ENCODE measurements at places on chromosomes 13 and 19.

DNA sequence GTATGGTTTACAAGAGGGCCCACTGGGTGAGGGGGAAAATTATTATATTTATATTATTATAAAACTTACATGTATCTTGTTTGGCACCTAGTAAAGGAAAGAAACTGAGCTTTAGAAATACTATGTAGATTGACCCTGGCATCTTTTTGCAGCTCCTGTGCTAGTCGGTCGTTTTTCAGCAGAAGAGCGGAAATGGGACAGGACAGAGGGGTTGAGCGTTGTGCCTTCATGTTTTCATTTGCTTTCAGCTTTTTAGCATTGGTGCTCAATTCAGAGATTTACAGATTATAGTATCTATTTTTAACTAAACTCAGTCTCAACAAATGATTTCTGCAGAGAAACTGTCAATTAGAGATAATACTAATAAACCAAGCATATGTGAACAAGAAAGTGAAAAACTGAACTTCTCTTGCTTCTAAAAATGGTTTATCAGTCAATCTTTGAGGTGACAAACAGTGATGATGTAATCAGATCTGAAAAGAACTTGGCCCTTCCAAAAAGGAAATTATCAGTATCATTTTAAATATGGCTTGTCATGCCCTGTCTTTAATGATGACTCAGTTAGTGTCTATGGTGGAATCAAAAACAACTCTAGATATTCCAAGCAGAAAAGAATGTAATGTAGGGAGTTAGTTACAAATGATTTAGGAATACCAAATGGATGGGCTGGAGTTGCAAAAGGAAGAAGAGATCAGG, 56.9 kb upstream of the KCTD4 start:
- DNase-seq = peak; percentile 51

DNA sequence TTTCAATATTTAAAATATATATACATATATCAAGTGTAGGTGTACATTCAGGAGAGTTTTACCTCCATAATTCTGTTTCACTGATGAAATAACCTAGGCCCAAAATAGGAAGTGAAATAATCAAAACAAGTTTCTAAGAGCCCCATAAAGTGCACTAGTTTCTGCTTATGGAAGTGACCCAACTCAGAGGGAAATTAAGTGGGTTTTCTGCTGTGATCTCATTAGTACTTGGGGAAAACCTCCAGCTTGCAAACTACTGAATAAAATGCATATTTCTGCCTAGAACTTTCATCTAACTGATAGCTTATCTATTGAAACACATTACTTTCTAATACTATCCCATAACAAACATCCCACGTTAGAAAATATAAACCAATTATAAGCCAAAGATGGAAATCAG, 45.4 kb upstream of the MIR17HG start:
- no peak for DNase-seq

- no peak for DNase-seq
Measured at GRCh38 chr13:48567515-48568369, 34.9 kb upstream of the RCBTB2 start.

GRCh38 chr19:5828661-5829566, 10.6 kb downstream of the FUT6 start:
- DNase-seq = no peak

DNA sequence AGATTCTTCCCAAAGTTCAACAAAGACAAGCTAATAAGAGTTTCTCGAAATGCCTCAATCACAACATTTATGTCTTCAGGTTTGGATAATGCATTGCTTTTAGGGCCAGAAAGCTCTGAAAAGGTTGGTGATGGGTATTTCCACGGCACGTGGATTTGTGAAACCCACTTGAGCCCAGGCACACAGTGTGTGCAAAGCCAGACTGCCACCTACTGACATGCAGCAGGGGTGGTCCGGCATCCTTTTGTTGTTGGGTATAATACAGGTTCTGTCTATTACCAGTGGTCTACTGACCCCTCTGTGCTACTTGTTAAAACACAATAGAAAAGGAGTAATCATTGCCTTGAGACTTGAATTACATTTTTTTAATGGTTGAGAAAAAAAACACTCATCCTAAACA, 225.6 kb downstream of the RAP2A start:
- DNase-seq = peak; percentile 13

GRCh38 chr13:88704600-88705275, 1033.6 kb downstream of the SLITRK5 start:
- peak; percentile 23 for DNase-seq

- DNase-seq = no peak
Measured at GRCh38 chr19:8487137-8487851, 15.1 kb downstream of the PRAM1 start.

DNA sequence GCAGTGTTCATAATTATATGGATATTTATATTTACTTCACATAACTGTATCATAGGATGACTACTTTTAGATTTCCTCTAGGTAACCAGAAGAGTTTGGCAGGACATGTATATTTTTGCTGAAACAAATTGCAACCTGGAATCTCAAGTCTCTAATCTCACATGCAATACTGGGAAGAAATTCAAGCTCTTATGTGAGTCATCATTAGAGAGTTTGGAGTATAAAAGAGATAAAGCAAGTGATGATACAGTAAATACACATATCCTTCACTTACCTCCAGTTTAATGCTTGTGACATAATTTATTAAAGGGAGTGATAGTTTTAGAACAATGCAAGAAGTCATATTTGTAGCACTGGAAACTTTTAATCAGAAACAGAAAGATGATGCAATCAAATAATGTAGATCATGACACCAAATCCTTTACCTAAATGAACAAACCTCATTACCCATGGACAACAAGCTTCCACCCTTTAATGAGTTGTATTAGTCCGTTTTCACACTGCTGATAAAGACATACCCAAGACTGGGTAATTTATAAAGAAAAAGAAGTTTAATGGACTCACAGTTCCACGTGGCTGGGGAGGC, 15.8 kb upstream of the OR7A17 start:
- DNase-seq = no peak

DNA sequence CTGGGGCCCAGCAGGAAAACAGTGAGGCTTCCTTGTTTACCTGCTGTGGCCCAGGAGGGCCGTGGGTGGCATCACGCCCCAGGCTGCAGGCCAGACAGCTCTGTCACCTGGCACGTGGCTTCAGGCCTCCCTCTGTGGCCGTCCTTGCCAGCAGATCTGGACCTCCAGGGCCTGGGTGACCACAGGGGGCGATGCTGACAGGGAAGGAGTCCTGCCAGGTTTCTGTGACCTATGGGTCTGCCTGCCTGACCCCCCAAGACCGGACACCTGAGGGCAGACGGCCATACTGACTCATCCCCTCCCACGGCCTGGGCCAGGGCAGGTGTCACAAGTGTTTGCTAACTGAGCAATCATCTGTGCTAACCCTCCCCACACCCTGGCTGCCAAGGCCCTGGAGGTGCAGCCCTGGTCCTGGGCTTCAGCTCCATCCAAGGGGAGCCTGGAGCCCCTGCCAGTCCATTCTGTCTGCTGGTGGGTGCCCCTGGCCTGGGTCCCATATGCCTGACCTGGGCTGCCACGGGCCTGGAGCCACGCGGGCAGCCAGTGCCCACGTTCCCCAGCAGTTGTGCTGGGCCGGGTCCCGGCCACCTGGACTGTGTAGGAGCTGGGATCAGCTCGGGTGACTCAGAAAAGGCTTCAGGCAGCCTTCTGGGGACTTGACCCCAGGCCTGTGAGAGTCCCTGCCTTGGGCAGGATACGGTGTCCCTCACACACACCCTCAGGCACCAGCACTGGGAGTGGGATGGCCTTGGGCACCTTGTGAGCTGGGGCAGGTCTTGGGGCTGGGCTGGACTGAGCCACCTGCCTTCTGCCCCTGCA, 3.7 kb downstream of the CDC34 start:
- no peak for DNase-seq

DNA sequence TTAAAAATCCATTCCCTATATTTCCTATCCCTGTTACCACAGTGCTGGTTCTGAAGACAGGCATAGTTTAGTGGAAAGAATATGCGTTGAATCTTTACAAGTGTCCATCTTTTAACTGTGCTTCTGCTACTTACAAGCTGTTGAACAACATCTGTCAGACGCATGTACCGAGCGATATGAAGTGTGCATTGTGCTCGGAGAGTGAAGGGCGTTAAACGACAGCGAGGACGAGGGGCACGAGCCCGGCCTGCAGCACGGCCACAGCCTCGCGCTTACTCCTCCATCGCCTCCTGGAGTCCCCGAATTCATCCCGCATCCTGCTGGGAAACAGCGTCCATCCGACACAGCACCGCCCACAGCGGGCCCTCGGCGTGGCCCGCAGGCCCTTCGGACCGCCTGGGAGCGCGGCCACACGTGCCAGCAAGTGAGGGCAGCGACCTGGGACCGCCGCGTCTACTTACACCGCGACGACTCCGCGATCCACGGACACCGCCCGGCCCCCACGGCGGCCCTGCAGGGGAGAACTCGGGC, 514 bp downstream of the PCID2 start:
- peak; percentile 74 for DNase-seq

DNA sequence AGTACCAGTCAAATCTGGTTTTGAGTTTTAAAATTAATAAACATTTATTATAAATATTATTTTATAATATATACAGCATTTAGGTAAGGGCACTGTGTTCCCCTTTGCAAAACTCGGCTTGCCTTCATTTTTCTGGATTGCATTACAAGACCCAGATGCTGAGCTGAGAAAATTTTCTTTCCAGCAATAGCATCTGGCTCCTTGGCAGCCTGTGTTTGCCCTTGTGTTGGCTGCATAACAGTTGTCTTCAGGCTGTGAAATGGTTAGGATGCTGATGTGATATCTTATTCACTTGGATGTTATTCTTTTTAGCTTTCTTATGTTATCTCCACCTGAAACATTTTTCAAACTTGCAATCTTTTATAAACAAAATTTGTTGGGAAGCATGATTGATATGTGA, 784.4 kb downstream of the DACH1 start:
- DNase-seq = no peak

GRCh38 chr19:41265395-41266153, 1.4 kb downstream of the HNRNPUL1 start:
- peak; percentile 45 for DNase-seq

- no peak for DNase-seq
Measured at GRCh38 chr13:76783798-76784197, 102.4 kb downstream of the KCTD12 start.

DNA sequence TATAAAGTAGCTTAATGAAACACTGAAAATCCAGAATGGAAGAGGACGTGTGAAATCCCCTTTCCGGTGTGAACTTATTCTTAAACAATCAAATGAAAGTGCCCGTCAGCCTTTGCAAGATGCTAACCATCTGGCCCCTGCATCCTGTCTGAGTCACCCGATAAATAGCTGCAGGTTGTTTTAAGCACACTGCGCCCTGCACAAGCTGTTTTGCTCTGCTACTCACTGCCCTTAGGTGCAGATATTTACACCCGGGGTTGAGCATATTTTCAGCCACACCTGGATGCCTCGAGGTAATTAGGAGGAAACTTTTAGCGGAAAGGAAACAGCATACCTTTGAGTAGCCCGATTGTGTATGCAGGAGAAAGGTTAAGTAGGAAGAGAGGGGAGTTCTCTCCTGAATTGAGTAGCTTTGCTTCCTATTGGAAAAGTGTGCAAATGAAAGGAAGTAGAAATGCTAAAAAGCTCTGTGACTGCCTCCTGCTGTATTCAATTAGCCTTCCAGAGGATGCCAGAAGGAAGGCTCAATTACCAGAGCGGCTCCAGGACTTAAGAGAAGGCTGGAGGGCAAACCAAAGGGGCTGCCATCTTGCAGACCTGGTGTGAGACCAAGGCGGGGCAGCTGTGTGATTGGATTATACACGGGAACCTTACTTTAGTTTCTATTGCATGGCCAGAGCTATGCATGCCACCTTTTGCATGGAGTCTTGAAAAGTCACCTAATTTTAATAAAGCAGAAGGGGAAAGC, 42.5 kb downstream of the IRS2 start:
- DNase-seq = peak; percentile 87

- DNase-seq = no peak
Measured at GRCh38 chr13:104875038-104875754, 1660.3 kb downstream of the EFNB2 start.

GRCh38 chr19:1884719-1885334, 469 bp downstream of the ABHD17A start:
- peak; percentile 48 for DNase-seq

DNA sequence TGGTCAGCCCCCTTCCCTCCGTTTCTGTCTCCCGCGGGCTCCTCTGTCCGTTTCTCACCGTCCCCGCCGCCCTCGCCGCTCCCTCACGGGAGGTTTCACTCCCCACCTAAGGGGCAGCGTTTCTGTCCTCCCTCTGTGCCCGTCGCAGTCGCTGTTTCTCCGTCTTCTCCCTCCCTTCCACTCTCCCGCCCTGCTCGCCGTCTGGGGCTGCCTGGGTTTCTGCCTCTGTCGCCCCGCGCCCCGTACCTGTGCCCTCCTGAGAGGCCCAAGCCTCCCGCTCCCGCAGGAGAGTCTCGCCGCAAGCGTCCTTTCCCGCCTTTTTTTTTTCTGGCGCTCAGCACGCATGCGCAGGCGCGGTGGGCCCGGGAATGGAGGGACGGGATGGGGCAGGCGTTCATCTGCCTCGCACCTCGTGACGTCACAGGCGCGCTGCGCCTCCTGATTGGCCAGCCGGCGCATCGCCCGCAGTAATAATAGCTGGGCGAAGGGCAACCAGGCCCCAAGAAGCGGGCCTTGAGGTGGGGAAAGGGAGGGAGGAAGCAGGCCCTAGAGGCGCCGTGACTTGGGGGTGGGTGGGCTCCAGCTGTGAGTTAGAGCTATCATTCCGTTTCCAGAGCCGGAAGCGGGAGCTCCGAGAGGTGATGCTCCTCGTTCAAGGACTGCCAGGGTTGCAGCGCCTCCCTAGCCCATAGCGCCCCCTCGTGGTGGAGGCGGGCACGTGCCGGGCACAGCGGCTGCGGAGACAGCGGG, 15.4 kb downstream of the SSC5D start:
- DNase-seq = peak; percentile 91

DNA sequence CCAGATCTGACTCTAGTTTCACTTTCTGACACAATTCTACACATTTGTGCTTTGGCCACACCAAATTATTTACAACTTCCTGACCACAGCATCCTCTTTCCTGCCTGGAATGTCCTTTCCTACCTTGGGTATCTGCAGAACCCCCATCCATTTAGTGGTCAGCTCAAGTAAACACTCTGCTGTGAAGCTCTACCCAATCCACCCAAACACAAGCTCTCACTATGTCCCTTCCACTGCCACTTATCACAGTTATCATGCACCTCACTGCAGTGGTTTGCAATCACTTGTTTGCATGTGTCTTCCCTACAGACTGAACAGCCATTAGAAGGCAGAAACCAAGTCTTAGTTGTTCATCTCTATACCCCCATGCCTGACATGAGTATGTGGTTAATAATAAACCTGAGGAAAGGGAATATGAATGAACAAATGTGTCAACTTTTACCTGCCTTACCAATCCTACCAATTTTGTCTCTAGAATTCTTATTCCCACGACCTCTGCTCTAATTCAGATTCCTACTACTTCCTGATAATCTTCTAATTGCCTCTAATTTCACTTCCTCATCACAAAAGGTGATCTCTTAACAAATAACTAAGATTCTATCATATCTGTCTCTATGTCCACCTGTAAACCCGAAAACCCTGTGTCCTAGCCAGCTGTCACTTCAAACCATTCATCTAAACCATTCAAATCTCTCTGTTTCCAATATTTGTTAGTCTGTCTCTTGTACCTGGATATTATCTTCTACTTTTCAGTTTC, 25.1 kb downstream of the LNX2 start:
- peak; percentile 25 for DNase-seq

GRCh38 chr13:37479916-37480315, 118.7 kb downstream of the POSTN start:
- DNase-seq = no peak

All from ELR (cell line).